ENCODE measurements at places on chromosomes 2 and 18. TPM values are rescaled to one million over a fixed set of nuclear protein-coding genes. Genes with fewer than 3 reads are reported as not detected.

COL6A3 gene
- total RNA-seq, result 14.6 TPM

SERPINB12 gene
- not detected for total RNA-seq

TACR1 gene
- not detected for total RNA-seq

ANKRD62 gene
- total RNA-seq, result not detected

MOCOS gene
- total RNA-seq, result 0.34 TPM

CMPK2 gene
- total RNA-seq, result 1.9 TPM

IRS1 gene
- total RNA-seq, result 0.23 TPM

INPP4A gene
- total RNA-seq, result 41.9 TPM

GRCh38 chr2:149826471-149827125, 239.0 kb upstream of the MMADHC start:
- DNase-seq, result peak; percentile 63

- peak; percentile 74 for DNase-seq
These were observed 18.1 kb upstream of the SPP2 start for GRCh38 chr2:234032279-234032856.

- DNase-seq, result no peak
These were observed 299.2 kb downstream of the INSIG2 start for GRCh38 chr2:118387509-118387908.

- DNase-seq, result no peak
These were observed 865.4 kb upstream of the NXPH2 start for GRCh38 chr2:139645617-139646016.

DNA sequence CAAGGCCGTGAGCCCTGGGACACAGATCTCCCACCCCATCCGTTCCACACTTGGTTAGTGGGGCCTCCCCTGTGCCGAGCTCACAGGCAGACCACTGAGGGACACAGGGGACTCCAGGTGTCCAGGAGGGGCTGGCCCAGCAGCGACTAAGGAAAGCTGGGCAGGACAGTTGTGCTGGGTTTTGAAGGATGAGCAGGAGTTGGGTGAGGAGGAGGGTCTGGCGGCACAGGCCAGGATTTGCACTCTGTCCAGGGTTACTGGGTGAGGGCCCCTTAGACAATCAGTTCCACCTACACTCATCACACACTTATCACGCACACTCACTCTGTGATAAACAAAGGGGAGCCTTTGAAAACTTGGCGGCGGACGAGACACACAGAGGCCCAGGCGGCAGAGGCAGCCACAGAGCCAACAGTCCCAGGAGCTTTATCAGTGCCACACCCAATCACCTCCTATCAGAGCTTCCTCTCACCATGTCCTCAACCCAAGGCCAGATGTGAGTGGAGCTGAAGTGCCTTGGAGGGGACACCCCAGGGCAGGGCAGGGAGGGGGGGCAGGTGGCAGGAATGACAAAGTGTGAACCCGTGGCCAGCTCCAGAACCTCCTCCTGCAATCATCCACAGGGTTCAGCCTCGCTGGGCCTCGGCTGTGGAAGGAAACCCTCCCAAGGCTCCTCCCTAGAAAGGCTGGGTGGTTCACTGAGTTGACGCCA, 26.6 kb downstream of the BIN1 start:
- DNase-seq, result no peak

- no peak for DNase-seq
These were observed 1401.2 kb upstream of the CELF4 start for GRCh38 chr18:38966841-38967240.

DNA sequence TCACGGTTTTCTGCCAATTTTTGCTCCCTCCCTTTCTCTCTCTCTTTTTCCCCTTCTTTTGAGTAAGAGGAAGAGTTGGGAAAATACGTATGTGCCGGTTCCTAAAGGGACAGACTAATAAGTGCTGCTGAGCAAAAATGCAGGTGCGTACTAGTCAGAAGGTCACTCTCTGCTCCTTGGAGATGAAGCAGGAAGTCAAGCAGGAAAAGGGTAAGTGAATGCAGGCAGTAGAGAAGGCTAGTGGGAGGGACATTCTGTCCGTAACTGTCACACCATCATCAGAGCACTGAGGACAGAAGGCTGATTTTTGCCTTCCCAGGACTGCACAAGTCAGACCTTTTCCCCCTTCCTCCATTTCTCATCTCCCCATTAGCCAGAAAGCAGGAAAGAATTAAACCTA, 105.7 kb downstream of the CDH2 start:
- DNase-seq, result peak; percentile 65

GRCh38 chr2:85318222-85319074, 9.3 kb downstream of the TGOLN2 start:
- DNase-seq, result peak; percentile 23

- no peak for DNase-seq
These were observed 1.6 kb downstream of the CAPN10 start for GRCh38 chr2:240588006-240588655.

DNA sequence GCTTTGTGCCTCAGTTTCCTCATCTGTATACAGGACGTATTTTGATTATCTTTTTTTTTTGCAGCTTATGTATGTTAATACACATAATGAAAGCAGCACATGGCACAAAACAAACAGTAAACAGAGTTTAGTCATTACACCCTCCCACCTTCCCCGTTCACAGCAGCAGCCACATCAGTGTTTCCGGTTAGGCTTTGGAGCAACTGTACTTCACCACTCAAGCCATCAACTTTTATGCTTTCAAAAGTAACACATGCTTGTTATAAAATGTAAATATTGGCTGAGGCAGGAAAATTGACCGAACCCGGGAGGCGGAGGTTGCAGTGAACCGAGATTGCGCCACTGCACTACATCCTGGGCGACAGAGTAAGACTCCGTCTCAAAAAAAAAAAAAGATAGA, 117.3 kb downstream of the MTCL1 start:
- DNase-seq, result no peak

DNA sequence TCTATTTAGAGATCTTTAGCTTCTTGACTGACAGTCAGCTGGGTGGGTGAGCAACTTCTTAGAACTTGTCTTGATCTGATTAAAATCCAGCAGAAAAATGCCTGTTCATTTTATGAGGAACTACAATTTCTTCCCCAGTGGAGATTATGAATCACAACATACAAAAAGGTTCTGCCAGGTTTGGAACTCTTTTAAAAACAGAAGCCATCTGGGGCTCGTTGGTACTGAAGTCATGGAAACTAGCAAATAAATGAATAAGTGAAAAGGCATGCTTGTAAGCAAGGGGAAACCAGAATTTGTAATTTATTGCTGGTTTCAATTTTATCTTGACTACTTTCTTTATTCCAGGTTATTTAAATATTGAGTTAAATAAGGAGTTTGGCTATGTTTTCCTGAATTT, 767.4 kb downstream of the MBD2 start:
- no peak for DNase-seq

GRCh38 chr18:39571511-39571910, 2005.9 kb upstream of the CELF4 start:
- peak; percentile 69 for DNase-seq

- DNase-seq, result no peak
These were observed 1333.1 kb downstream of the LRP1B start for GRCh38 chr2:140797718-140798117.

DNA sequence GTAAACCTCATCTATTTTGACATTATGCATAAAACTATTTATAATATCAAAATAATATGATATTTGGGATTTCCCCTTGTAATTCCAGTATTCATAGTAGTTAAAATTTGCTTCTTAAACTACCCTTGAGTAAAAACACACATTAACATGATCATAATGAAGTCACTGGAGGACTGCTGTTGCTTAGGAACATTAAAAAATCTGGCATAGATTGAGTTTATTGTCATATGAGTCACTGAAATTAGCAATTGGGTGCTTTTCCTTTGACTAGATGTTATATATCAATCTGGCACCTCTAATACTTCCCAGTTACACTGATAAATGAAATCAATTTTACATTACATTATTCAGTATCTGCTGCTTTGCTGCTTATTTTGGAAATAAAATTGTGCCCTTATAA, 57.0 kb upstream of the ZC3H15 start:
- no peak for DNase-seq

- DNase-seq, result no peak
These were observed 9.4 kb upstream of the DGUOK start for GRCh38 chr2:73917296-73917695.
